Hindlimb muscle (tissue), 1 donor: ENCODE measurements at places on chromosomes 3 and 15.

- no peak for DNase-seq
Observed at GRCh38 chr15:40846841-40847222, 3.0 kb downstream of the SPINT1 start.

GRCh38 chr3:141680620-141681389 is 57.3 kb upstream of the RNF7 start:
- no peak for DNase-seq

GRCh38 chr3:100043271-100043670 is 71.0 kb downstream of the FILIP1L start:
- DNase-seq = no peak

DNA sequence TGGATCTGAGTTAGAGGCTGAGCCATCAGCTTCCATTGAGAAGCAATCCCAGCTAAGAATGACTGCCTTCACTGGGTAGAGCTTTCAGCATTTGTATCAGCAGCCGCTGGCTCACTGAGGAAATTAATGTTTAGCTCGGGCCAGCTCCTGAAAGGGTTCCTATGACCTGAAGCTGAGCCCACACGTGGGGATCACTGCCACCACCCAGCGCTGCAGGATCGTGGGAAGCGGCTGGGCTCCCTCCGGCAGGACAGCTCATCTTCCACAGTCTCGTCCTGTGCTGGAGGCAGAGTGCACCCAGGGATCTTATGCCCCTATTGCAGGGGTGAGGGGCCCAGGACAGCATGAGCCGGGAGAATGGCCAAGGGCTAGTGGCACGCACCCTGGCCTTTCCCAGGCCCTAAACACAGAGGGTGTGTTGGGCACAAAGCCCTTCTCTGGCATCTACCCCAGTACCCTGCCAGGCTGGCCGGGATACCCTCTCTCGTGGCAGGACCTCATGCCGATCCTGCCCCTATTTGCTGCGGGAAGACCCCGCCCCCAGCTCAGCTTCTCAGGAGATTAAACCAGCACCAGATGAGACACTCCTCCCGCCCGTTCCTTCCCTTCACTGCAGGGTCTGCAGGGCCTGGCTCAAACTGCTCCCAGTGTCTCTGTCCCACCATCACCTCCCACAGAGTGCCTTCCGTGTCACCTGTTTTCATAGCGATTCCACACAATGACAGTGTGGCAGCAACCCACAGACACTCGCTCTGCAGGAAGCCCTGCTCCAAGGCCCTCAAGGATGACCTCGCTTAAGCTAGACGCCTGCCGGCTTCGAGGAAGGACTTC is 28.5 kb downstream of the KLHL25 start:
- no peak for DNase-seq

- DNase-seq = no peak
Observed at GRCh38 chr15:92073044-92073785, 219.7 kb downstream of the SLCO3A1 start.

GRCh38 chr3:115790759-115791158 is 167.4 kb downstream of the GAP43 start:
- DNase-seq = no peak

- DNase-seq = no peak
Observed at GRCh38 chr3:47008234-47008796, 28.8 kb downstream of the NBEAL2 start.

DNA sequence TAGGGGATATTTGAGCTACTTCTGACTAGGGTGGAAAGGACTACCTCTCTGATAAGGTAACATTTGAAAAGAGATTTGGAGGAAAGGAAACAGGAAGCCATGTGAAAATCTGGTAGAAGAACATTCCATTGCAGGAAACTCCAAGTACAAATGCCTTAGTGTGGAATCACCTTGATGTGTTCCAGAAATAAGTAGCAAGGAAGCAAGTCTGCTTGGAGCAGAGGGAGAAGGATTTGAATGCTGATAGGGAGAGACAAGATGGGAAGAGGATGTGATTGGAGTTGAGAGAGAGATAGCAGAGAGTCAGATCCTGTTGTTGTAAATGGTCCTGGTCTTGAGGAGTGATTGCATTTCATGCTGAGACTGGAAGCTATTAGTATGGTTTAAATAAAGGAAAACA is 335.1 kb upstream of the DCBLD2 start:
- DNase-seq = no peak

GRCh38 chr15:28932361-28932760 is 46.6 kb downstream of the APBA2 start:
- DNase-seq = no peak

DNA sequence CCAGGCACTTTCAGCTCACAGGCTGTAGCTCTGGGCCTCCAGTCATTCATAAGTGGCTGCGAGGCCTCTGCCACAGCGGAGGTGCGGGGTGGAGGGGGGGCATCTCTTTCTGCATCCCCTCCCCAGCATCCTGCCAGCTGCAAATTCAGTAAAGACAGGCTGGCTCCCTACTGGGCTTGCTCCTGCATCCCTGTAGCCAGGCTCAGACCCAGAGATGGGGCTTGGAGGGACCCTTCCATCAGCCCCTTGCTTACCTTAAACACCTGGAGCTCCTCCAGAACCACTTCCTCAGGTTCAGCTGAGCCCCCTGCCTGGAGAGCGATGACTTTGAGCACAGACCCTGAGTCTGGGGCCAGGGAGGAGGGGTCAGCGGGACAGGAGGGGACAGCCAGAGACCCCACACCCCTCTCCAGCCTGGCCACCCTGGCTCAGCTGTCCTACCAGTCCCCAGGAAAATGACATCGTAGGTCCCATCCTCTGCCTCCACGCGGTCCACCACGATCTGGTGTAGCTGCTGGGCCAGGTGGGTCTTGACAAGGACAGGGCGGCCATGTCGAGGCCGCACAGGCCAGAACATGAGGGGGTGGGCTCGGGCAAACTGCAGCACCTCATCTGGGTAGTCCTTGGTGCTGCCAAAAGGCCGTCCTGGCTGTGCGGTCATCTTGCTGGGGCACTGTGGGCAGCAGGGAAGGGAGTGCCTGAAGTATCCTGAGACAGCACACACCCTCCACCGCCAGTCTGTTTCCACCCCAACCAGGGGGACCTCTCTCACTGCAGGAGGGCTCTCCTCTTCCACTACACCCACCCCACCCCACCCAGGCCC is 5.3 kb downstream of the SEMA3G start:
- DNase-seq = no peak

DNA sequence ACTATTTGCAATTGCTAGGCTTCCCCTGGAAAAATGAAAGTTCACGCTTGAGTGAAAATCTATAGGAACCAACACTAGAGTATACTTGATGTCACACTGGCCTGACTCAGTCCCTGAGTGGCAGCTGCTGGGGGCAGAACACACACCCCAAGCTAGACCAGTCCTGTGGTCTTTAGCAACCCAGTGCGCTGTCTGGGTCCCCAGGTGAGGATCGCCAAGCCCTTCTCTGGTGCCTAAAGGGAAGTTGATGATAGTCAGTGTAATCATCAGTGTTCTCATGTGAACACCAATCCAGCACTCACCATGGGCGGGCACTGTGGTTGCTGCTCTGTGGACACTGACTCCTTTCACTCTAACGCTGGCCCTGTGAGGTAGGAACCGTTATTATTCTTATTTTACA is 11.2 kb downstream of the ALDH1A3 start:
- no peak for DNase-seq

DNA sequence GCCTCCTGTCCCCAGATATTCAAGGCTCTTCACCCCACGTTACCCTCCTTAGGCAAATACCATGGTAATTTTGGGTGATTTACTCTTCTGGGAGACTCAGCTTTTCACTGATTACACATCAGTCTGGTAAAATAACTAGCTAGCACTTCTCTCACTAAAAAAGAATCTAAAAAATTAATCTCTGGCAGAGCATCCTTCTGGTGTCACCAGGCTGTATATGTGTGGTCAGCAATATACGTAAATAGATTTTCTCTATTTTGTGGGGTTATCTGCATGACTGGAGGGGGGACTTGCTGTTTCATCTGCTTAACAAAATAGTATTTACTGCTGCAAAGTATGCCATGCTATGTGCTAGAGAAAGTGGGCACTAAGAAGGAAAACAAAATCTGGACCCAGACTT is 45.1 kb downstream of the LRRC28 start:
- no peak for DNase-seq

DNA sequence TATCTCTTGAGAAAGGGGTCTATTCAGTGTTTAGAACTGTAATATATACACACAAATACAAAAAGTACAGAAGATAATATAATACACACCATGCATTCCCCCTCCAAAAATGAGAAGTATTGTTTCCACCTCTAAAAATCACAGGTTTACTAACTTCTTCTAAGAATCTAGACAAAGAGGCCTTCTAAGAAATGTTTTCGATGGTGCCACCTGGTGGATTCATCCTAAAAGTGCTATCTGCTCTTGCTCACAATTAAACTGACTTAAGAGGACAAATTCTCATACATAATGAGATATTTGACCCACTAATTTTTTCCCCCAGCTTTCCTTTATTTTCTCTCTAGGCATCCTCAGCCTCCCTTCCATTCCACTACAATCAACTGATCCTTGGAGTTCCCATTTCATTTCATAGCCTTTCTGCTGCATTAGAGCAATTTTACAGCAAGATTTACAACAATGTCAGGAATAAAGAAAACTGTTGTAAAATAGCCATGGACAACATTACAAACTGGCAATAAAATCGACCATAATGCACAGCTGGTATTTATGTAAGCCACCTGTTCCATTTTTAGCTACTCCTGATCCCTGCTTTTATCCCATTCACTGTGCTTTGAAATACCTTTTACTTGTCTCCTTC is 124.6 kb downstream of the ARRDC4 start:
- DNase-seq = peak; percentile 54

- no peak for DNase-seq
Observed at GRCh38 chr3:137835096-137835495, 71.0 kb downstream of the SOX14 start.

DNA sequence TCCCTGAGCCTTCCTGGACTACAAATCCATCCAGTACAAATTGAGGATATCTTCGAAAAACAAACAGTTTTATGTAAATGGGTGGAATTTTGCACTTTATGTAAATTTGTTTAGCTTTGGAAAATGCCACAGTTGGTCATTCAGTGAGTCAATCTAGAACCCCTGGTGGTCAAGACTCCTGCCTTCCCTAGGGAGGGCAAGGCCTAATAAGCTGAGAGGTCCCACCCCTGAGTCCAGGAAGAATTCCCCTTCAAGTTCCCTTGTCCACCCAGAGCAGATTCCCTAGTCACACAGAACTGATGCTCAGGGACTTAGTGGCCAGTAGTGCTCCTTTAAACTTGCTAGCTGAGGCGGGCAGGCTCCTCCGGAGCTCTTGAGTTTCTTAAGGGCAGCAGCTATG is 6.1 kb upstream of the RUBCN start:
- no peak for DNase-seq

- DNase-seq = no peak
Observed at GRCh38 chr15:40483919-40484318, 13.1 kb downstream of the CHST14 start.

DNA sequence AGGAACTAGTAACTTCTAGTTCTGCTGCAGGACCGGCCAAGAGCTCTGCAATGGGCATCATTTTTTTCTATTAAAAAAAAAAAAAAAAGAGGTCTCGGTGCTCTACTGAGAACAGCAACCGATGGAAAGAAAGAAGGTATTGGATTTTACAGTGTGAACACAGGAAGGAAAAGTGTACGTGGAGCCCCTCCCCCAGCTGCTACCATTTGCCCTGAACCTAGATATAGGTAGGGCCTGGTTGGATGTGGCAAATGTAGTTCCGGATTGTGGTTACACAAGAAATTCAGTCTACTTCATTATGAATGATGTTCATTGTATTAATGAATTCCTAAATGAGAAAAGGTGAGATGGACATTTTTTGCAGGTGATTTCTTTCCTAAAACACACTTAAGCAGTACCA is 17.9 kb upstream of the PPARG start:
- DNase-seq = no peak

- DNase-seq = no peak
Observed at GRCh38 chr3:13268961-13269441, 151.1 kb downstream of the NUP210 start.

GRCh38 chr3:190362258-190362657 is 25.7 kb upstream of the CLDN16 start:
- no peak for DNase-seq

DNA sequence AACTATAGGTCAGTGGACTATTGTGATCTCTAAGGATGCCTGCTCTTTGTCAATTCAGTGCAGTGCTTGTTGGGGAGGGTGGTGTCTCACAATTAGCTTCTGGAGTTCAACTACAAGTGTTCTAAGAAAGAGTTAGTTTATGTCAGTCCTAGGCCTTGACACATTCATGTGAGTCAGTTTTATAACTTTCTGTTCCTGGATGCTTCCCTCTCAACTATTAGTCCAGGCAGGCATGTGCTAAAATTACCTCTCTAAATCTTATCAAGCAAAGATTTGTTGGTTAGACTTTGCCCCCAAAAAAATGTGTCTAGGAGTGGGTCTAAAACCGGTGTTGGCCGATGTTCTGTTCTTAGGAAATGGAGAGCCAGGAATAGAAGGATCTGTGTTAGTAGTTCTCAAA is 378.3 kb downstream of the IL5RA start:
- DNase-seq = no peak

- DNase-seq = no peak
Observed at GRCh38 chr3:17232442-17232841, 347.7 kb downstream of the PLCL2 start.

GRCh38 chr3:127275287-127275781 is 12.5 kb downstream of the PRR20G start:
- no peak for DNase-seq

GRCh38 chr3:47057212-47057671 is 77.8 kb downstream of the NBEAL2 start:
- no peak for DNase-seq

- no peak for DNase-seq
Observed at GRCh38 chr15:40275523-40275922, 7.3 kb downstream of the ANKRD63 start.
